ENCODE measurements at places on chromosomes 3 and 15. TPM values are rescaled to one million over a fixed set of nuclear protein-coding genes. Genes with fewer than 3 reads are reported as not detected.

The CHRNA5 gene
- not detected for total RNA-seq

The SCG5 gene
- 6.1 TPM for total RNA-seq

The KLHL40 gene
- not detected for total RNA-seq

The CSPG4 gene
- 4.0 TPM for total RNA-seq

The NR2E3 gene
- total RNA-seq = 0.45 TPM

The NANOGP8 gene
- 3.2 TPM for total RNA-seq

The NTRK3 gene
- 0.94 TPM for total RNA-seq

GRCh38 chr3:189267981-189268613 is 96.3 kb downstream of the TPRG1 start:
- H3K27ac ChIP-seq = no peak overlapping the region
- H3K27me3 ChIP-seq = no peaks in the 10 kb centered on the region
- H3K4me3 ChIP-seq = no peak overlapping the region
- H3K4me1 ChIP-seq = no peaks in the 10 kb centered on the region
- DNase-seq = peak; percentile 65

GRCh38 chr15:67510597-67511190 is 10.2 kb upstream of the C15orf61 start:
- no peak for DNase-seq
- peaks cover 10% of the 10 kb centered on the region for H3K36me3 ChIP-seq
- H3K27ac ChIP-seq = no peak overlapping the region
- H3K4me1 ChIP-seq = no peaks in the 10 kb centered on the region

DNA sequence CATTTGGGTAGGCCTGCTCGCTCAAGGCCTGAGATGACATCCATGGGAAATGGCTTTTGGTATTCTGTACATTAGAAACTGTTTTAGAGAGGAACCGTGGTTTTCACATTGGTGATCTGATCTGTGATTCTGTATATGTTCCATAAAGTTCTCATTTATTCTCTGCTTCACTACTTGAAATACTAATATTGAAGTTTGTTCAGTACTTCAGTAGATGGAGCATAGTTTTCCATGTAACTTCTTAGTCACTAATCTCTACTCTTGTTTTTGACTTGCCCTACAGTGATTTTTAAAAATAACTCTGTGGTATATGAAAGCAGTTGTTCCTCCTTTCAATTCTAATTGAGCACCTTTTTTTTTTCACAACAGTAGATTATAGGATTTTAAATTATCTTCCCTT is 66.5 kb downstream of the MBNL1 start:
- no peak overlapping the region for H3K27ac ChIP-seq
- no peak overlapping the region for H3K4me3 ChIP-seq
- H3K36me3 ChIP-seq = no peaks in the 10 kb centered on the region
- H3K27me3 ChIP-seq = no peaks in the 10 kb centered on the region
- DNase-seq = no peak

- H3K36me3 ChIP-seq = no peaks in the 10 kb centered on the region
- H3K4me1 ChIP-seq = peaks cover 27% of the 10 kb centered on the region
- H3K27me3 ChIP-seq = peaks cover 4% of the 10 kb centered on the region
- H3K4me3 ChIP-seq = no peak overlapping the region
- peak; percentile 13 for DNase-seq
- H3K27ac ChIP-seq = no peak overlapping the region
These were observed 51.6 kb upstream of the SMAD6 start for GRCh38 chr15:66650433-66650832.

DNA sequence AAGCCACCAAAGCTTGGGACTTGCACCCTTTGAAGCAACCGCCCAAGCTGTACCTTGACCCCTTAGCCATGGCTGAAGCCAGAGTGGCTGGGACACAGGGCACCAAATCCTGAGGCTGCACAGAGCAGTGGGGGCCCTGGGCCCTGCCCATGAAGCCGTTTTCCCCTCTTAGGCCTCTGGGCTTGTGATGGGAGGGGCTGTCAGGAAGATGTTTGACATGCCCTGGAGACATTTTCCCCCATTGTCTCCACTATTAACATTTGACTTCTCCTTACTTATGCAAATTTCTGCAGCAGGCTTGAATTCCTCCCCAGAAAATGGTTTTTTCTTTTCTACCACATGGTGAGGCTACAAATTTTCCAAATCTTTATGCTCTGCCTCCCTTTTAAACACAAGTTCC is 522.2 kb downstream of the EDEM1 start:
- DNase-seq = no peak
- H3K4me1 ChIP-seq = no peaks in the 10 kb centered on the region
- no peaks in the 10 kb centered on the region for H3K27me3 ChIP-seq
- no peak overlapping the region for H3K27ac ChIP-seq
- no peaks in the 10 kb centered on the region for H3K36me3 ChIP-seq

GRCh38 chr15:90910441-90911301 is 7.6 kb downstream of the MAN2A2 start:
- no peak for DNase-seq
- no peak overlapping the region for H3K27ac ChIP-seq
- H3K36me3 ChIP-seq = peaks cover 86% of the 10 kb centered on the region
- no peaks in the 10 kb centered on the region for H3K4me1 ChIP-seq

DNA sequence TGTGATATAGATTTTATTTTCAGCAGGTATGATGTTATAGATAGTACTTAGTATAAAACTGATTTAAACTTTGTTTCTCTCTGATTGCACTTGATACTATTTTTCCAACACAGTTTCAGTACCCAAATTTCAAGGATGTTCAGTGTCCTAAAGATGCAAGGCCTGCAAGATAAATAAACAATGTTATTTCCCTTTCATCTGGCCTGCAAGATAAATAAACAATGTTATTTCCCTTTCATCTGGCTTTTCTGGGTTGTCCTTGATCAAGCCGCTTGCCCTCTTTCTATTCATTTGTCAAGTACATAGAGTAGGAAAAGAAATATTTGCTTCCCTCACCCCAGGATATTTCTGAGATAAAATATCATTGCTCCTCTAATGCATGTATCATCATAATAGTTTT is 571.0 kb downstream of the FGF12 start:
- no peaks in the 10 kb centered on the region for H3K36me3 ChIP-seq
- H3K4me3 ChIP-seq = no peak overlapping the region
- no peak overlapping the region for H3K27ac ChIP-seq
- no peaks in the 10 kb centered on the region for H3K4me1 ChIP-seq
- no peak for DNase-seq

- no peaks in the 10 kb centered on the region for H3K27me3 ChIP-seq
- peak overlapping the region; percentile 9 for H3K27ac ChIP-seq
- H3K36me3 ChIP-seq = peaks cover 18% of the 10 kb centered on the region
- H3K4me3 ChIP-seq = no peak overlapping the region
- H3K4me1 ChIP-seq = peaks cover 16% of the 10 kb centered on the region
These were observed 17.1 kb downstream of the HEXA start for GRCh38 chr15:72358650-72359171.

DNA sequence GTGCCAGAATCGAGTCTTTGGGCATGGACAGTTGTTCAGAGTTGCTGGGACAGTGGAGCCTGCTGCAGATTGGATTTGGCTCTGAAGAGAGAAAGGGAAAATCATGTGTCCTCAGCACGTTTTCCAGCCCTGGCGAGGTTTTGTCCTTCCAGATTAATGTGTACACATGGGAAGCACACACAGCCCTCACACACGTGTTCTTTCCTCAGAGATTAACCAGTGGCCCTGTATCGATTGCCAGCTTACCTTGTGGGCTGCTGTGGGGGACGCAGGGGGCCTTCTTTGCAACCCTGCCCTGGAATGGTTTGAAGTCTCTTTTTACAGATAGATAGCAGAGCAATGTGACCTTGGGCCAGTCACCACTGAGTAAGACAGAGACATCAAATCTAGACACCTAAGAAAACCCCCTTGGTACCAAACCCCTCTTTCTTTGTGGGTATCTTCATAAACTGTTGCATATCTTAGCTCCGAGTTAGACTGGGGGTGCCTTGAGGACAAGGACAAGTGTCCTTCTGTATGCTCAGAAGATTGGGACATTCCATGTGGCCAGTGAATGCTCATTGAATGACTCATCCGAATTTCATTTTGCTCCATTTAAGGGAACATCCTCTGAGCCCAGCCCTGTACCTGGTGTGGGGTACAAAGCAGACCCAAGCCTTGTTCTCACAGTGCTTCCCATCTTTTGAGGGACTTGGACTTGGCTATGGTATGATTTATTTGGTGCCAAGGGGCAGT is 48.0 kb downstream of the SMAD6 start:
- no peaks in the 10 kb centered on the region for H3K36me3 ChIP-seq
- no peak for DNase-seq
- peaks cover 100% of the 10 kb centered on the region for H3K4me1 ChIP-seq

DNA sequence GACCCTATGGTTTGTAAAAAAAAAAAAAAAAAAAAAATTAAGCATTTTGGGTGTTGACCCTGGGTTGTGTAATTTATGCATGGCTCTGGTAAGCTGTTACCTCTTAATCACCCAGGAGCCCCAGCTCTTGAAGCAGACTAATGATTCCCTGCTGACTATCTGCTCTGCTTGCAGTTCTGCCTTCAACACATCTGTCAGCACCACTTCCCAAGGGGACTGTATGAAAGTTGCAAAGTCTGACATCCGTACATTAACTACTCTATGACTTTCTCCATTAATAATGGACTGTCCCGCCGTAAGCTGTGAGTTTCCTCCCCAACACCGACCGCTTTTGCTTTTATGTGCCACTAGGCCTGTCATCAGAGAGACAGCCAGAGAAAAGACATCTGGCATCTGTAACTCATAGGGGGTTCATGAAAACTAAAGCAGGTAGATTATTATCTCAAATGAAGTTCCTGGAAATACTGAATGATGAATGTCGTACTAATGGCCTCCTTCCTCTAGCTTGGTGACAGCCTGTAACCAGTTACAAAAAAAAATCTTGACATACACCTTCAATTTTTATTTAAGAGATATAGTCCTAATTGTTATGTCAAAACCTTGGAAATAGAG is 271.5 kb downstream of the IL5RA start:
- H3K36me3 ChIP-seq = no peaks in the 10 kb centered on the region
- no peak overlapping the region for H3K27ac ChIP-seq
- no peak for DNase-seq
- H3K4me1 ChIP-seq = no peaks in the 10 kb centered on the region
- H3K27me3 ChIP-seq = no peaks in the 10 kb centered on the region

DNA sequence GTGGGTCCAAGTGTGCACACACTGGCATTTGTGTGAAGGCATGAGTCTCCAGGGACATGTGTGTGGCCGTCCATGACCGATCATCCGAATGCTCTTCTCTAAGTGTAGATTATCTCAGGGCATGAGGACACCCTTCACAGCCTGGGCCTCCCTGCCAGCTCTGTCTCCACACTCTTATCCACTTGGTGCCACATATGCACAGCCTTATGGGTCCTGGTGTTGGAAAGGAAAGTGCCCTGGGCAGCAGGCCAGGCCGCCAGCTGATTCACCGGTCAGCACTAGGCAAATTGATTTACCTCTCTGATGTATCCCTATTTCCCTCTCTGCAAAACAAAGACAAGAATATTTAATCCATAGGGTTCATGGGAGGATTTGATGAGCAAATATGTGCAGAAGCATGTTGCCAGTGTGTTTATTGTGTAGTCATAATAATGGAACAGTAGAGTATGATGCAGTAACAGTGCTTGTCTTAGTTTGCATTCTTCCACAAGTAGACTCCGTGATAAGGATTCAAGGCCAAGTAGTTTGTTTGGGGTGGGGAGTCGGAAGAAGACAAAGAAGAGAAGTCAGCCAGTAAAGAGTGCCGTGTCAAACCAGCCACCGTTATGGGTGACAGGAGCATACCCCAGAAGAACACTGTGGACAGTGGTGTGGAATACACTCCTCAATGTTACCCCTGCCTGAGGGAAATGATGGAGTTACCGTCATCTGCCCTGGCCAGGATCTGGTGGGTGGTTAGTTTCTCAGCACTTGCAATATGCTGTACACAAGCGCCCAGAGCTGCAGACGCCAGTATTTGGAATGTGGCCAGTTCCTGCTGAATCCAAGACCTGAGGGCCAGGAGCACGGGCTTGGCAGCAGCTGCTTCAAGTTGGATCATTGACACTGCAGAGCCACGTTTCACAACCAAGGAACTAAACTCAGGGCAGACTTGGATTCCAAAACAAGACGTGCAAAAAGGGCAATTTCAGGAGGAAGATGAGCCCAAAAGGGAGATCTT is 85.1 kb downstream of the MTHFS start:
- H3K27ac ChIP-seq = no peak overlapping the region
- DNase-seq = peak; percentile 93
- peaks cover 20% of the 10 kb centered on the region for H3K4me1 ChIP-seq
- H3K36me3 ChIP-seq = no peaks in the 10 kb centered on the region
- H3K27me3 ChIP-seq = no peaks in the 10 kb centered on the region
- H3K4me3 ChIP-seq = no peak overlapping the region

DNA sequence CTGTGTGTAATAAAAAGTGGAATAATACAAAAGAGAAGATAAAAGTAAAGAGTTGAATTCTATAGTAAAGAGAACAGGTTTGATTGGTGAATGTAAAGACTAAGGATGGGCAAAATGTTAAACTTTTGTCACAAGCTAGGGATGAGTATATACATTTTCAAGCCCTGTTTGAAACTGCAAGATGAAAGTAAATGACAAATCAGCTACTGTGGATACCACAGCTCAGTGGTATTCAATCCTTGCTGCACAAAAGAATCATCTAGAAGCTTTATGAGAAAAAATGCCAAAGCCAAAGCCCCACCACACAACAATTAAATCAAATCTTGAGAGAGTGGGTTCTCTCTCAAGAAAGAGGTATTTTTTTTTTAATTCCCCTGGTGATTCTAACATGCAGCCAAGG is 67.7 kb downstream of the VPS13C start:
- DNase-seq = no peak
- H3K27me3 ChIP-seq = no peaks in the 10 kb centered on the region
- H3K36me3 ChIP-seq = peaks cover 10% of the 10 kb centered on the region
- H3K4me1 ChIP-seq = no peaks in the 10 kb centered on the region
- no peak overlapping the region for H3K27ac ChIP-seq

DNA sequence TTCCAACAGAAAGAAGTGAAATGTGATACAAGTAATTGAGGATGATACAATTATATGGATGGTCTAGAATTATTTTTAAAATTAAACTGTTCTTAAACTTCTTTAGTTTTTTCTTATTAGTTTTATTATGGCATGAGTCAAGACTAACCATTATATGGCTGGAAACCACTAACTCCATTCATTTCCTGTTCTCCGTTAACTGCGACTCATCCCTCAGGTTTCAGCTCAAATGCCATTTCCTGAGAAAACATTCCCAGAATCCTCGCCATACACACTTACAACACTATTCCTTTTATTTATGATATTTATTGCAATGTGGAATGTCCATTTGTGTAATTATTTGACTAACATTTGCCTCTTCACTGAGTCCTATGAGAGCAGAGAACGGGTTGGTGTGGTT is 394.1 kb downstream of the SOX2 start:
- H3K27ac ChIP-seq = no peak overlapping the region
- H3K4me3 ChIP-seq = no peak overlapping the region
- no peaks in the 10 kb centered on the region for H3K36me3 ChIP-seq
- H3K4me1 ChIP-seq = no peaks in the 10 kb centered on the region

DNA sequence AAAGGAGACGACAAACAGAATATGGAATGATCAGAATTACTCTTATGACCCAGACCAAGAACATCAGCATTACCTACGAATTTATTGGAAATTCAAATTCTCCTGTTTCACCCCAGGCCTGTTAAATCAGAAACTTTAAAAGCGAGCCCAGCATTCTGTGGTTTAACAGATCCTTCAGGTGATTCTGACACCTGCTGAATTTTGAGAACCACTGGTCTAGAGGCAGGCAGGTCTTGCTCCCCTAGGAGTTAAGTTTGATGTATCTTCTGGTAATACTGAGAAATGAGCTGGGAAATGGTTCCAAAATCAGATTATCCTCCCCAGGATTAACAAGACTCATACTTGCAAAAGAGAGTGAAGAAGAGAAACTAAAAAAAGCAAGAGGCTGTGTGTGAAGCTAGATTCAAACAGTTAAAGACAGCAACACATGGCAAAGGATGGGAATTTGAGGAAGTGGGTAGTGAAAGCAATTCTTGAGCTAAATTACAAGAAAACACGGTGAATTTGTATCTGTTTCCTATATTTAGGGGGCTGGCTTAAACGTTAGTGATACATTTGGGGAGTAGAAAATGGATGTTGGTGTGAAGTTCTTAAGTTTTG is 66.0 kb downstream of the FLNB start:
- H3K4me1 ChIP-seq = peaks cover 35% of the 10 kb centered on the region
- no peaks in the 10 kb centered on the region for H3K27me3 ChIP-seq
- H3K4me3 ChIP-seq = no peak overlapping the region
- no peaks in the 10 kb centered on the region for H3K36me3 ChIP-seq
- no peak for DNase-seq
